ENCODE measurements at places on chromosomes 11 and 22. TPM values are rescaled to one million over a fixed set of nuclear protein-coding genes. Genes with fewer than 3 reads are reported as not detected.

Gene OR52E8
- not detected for polyA plus RNA-seq

Gene KCNE3
- 0.94 TPM for polyA plus RNA-seq

Gene SYT9
- not detected for polyA plus RNA-seq

Gene MFRP
- polyA plus RNA-seq: not detected

Gene BTBD18
- not detected for polyA plus RNA-seq

Gene FAT3
- 0.53 TPM for polyA plus RNA-seq

Gene SCUBE2
- polyA plus RNA-seq: 2.0 TPM

Gene MS4A4E
- polyA plus RNA-seq: not detected

Gene TRIM3
- 8.2 TPM for polyA plus RNA-seq

Gene HBB
- polyA plus RNA-seq: not detected

Gene EXT2
- 171 TPM for polyA plus RNA-seq
